ENCODE measurements at places on chromosomes 5 and 9. TPM values are rescaled to one million over a fixed set of nuclear protein-coding genes. Genes with fewer than 3 reads are reported as not detected.

Gene DUSP1
- 1,007 TPM for polyA plus RNA-seq

Gene SPINK7
- not detected for polyA plus RNA-seq

Gene SLC6A19
- not detected for polyA plus RNA-seq

Gene TERT
- polyA plus RNA-seq: not detected

Gene ASPN
- not detected for polyA plus RNA-seq

Gene COL5A1
- 0.43 TPM for polyA plus RNA-seq

Gene FBN2
- not detected for polyA plus RNA-seq

Gene ADAMTSL2
- not detected for polyA plus RNA-seq

Gene SLC46A2
- polyA plus RNA-seq: not detected

Gene NTRK2
- not detected for polyA plus RNA-seq

Gene DBH
- not detected for polyA plus RNA-seq

Gene PPWD1
- polyA plus RNA-seq: 34.8 TPM

Gene AMBP
- not detected for polyA plus RNA-seq

Gene IFNK
- not detected for polyA plus RNA-seq

Gene CDHR2
- polyA plus RNA-seq: not detected

Gene PCDHA7
- polyA plus RNA-seq: not detected

Gene ZNF483
- polyA plus RNA-seq: 5.4 TPM

Gene HTR4
- not detected for polyA plus RNA-seq

Gene MEIKIN
- polyA plus RNA-seq: 0.69 TPM

Gene RLN1
- polyA plus RNA-seq: 4.1 TPM

Gene SOX30
- polyA plus RNA-seq: 0.28 TPM

Gene RNF183
- not detected for polyA plus RNA-seq

Gene ZSWIM6
- polyA plus RNA-seq: 0.64 TPM

Gene P4HA2
- polyA plus RNA-seq: not detected

Gene EIF4EBP3
- polyA plus RNA-seq: 22.2 TPM

Gene F12
- 1.9 TPM for polyA plus RNA-seq

Gene GPR150
- polyA plus RNA-seq: 2.8 TPM

Gene PCDHA12
- not detected for polyA plus RNA-seq

Gene CD72
- 5.1 TPM for polyA plus RNA-seq

Gene FGF1
- polyA plus RNA-seq: not detected

Gene NMUR2
- not detected for polyA plus RNA-seq

Measured in CD8-positive, alpha-beta memory T cell (primary cell).